Activated gamma-delta T cell treated with Interleukin-2 at 50 U/mL for 16 hours (primary cell): ENCODE measurements at places on chromosomes 4 and X.
A peak's percentile ranks its signal among the peaks of the same experiment; 100 is the strongest.

- DNase-seq = no peak
These were observed 136.2 kb upstream of the RPL34 start for GRCh38 chr4:108484187-108484586.

DNA sequence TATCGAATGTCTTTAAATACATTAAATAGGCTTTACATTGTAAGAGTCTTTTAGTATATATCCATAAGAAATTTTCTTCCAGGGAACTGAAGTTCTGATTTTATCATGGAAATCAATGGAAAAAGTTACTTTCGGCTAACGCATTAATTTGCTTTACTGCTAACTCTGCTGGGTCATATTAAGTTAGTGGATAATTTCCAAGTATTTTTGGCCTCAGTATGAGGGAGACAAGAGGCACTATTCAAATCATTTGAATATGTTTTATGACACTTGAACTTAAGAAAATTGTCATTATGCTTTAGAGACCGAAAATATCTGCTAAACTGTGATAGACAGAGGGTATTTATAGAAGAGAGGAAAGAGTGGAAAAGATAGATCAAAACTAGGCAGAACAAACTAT is 237.5 kb downstream of the PCDH7 start:
- DNase-seq = no peak

DNA sequence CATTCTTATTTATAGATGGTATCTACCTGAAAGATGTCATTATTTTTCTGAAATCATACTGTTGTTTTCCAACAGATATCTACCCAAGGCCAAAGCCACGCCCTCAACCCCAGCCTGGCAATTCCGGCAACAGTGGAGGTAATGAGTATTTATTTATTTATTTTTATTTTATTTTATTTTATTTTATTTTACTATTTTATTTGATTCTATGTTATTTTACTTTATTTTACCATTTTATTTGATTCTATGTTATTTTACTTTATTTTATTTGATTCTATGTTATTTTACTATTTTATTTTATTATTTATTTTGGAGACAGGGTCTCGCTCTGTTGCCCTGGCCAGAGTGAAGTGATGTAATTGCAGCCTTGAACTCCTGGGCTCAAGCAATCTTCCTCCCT is 37.7 kb downstream of the XG start:
- DNase-seq = no peak

DNA sequence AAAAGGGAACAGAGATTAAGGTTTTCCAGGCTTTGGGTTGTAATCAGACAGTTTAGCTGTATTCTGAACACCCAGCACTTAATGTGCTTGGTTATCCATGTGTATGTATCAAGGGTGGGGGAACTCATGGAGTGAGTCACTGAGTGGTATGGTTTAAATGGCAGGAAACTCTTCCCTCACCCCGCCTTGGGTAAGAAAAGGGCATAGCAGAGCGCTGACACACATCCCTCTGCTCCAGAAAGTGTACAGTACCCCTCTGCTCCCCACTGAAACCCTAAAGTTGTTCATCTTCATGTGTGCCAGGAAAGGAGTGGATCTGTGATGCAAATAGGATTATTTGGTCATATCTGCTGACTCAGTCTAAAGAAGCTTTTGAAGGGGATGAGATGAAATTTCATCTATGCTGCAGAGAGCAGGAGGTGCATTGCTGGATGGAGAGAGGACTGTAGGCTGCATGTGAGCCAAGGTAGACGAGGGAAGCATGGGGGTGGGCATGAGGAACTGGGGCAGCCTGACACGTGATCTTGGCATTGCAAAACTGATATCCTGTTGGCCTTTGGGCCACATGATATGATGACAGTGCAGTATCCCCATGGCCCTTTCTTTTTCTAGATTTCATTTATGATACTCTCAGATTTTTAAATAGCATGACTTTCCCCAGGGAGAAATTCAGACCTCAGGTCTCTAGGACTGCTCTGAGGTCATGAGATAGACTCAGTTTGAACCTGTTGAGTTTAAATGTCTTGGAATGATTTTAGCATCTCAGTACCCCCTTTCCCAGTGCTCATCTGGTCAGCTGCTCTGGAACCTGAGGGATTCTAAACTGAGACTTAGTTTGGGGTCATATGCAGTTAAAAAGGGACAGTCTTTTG is 84.8 kb downstream of the TMEM164 start:
- no peak for DNase-seq

DNA sequence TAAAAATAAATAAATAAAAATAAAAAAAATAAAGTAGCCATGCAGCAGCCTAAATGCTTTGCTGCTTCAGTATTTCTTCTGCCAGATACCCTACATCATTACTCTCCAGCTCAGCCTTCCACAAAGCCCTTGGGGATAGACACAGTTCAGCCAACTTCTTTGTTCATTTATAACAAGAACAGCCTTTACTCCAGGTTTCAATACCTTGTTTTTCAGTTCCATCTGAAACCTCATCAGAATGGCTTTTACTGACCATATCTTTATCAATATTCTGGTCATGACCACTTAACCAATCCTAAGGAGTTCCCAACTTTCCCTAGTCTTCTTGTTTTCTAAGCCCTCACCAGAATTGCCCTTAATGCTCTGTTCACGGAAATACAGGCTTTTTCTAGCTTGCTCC is 128.3 kb upstream of the MED14 start:
- no peak for DNase-seq

GRCh38 chrX:6885909-6886308 is 261.6 kb upstream of the STS start:
- no peak for DNase-seq

DNA sequence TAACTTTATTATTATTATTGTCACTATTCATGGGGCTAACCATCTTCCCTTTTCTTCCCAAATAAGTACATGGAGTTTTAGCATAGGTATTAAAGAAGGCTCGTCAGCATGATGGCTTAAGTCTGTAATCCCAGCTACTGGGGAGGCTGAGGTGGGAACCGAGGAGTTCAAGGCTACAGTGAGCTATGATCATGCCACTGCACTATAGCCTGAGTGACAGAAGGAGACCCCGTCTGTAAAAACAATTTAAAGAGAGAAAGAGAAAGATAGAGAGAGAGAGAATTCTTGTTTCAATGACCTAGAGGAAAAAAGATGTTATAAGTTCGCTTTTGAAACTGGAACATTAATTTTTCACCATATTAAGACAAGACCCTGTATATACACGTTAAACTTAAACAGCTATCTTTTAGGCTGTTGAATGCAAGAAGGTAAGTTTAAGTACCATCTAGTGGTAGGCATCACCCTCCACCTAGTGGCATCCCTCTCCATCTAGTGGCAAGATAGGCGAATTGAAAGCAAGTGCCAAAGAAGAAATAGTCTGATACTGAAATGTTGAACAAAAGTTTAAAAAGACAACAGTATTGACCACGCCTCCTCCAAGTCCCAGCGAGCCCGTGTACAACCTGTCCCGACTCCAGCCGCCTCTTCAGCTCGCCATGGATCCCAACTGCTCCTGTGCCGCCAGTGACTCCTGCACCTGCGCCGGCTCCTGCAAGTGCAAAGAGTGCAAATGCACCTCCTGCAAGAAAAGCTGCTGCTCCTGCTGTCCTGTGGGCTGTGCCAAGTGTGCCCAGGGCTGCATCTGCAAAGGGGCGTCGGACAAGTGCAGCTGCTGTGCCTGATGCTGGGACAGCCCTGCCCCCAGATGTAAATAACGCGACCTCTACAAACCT is 26.0 kb upstream of the YTHDC1 start:
- DNase-seq = peak; percentile 45

DNA sequence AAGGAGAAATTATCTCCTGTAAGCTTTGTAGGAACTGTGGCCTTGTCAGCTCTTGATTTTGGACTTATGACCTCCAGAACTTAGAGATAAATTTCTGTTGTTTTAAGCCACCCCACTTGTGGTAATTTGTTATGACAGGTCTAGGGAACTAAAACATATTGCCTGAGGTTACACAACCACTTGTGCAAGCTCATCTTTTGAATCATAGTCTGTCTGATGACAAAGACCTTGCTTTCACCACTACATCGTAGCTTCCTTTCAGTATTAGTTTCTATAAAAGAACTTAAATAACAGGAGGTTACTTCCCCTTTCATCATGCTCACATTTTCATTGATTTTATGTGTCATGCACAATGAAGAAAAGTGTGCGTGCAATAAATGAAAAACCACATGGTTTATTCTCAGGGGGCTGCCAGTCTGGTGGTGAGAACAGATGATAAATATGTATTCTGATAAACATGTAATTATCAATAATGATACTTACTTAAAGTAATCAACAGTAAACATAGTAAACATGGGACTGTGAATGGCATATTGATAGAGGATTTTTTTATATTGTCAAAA is 690.0 kb upstream of the HS3ST1 start:
- DNase-seq = no peak

DNA sequence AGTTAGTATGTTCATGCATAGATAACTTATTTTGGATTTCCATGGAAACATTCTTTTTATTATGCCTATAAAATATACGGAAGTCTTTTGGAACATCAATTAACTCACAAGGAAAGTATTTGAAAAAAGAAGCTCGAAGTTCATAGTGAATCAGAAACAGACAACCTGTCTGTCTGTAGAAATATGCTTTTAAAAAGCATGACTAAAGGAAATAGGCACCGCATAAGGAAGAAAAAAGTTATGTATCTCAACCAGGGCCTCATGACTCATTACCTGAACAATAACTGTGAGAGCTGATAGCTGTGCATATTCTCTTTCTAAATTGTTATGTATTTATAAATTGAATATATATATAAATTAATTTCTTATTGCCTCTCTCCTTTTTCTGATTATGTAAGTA is 324.1 kb downstream of the TLL1 start:
- no peak for DNase-seq

- no peak for DNase-seq
These were observed 43.1 kb downstream of the ZGRF1 start for GRCh38 chr4:112593438-112594133.

DNA sequence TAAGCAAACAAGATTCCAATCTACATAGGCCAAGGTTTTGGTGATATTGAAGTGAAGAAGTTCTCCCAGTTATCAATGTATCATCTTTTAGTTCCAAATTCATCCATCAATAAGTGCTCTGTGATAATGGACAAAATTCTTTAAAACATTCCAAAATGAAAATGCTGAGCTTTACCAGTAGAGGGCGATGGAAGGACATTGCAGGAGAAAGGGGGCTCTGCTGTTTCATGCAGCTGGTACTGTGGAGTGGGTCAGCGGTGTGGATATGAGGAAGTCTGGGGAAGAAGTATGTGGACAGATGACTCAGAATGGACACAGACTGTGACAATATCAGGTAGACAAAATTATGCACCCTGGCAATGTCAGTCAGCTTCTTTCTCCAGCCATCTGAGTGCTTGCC is 46.6 kb upstream of the HS6ST2 start:
- DNase-seq = no peak

DNA sequence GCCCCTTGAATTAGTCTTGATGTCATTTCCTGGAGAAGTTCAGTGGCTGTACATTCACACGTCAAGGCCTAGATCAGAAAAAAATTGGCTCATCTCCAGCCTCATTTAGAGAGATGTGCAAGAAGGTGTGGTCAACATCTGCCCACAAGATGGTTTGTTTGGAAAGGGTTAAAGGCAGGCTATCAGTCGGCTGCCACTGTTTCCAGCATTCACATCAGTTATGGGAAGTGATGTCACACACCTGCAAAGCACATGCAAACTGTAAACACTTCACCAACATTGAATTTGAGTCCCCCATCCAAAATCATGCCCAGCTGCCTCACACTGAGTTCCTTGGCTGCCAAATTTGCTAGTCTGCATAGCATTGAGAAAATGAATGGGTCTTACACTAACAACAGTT is 498.3 kb upstream of the INTU start:
- no peak for DNase-seq

- DNase-seq = no peak
These were observed 60.4 kb upstream of the IRF2 start for GRCh38 chr4:184534511-184535391.

DNA sequence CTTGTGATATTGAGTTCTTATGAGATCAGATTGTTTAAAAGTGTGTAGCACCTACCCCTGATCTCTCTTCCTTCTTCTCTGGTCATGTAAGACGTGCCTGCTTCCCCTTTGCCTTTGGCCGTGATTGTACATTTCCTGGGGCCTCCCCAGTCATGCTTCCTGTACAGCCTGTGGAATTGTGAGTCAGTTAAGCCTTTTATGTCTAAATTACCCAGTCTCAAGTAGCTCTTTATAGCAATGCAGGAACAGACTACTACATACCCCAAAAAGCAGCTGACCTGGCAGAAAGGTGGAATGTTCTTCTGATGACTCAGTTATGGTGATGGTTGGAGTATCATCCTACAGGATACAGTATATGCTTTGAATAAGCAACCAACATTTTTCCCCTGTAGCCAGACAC is 11.4 kb upstream of the MCUB start:
- DNase-seq = no peak

- DNase-seq = no peak
These were observed 95.9 kb downstream of the WDFY3 start for GRCh38 chr4:84870398-84871163.

- no peak for DNase-seq
These were observed 10.3 kb upstream of the CLCN5 start for GRCh38 chrX:49912086-49912485.

DNA sequence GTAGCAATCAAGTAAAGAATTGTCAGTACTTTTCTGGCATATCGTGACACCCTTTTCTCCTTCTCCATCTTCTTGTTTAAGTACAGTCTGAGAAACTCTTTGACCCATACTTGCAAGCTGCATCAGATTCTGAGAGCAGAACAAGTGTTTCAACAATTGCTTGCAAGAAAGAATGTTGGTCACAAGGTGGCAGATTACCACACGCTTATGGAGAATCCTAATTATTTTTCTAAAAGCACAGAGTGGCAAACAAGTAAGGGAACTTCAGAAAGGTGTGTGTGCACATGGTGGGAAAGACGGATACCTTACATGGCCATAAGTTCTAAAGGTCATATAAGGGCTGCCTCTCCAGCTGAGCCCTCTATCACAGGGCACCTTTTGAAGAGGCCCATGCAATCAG is 136.4 kb upstream of the FGF13 start:
- DNase-seq = no peak

- no peak for DNase-seq
These were observed 461.4 kb downstream of the MID1IP1 start for GRCh38 chrX:39262641-39263040.

DNA sequence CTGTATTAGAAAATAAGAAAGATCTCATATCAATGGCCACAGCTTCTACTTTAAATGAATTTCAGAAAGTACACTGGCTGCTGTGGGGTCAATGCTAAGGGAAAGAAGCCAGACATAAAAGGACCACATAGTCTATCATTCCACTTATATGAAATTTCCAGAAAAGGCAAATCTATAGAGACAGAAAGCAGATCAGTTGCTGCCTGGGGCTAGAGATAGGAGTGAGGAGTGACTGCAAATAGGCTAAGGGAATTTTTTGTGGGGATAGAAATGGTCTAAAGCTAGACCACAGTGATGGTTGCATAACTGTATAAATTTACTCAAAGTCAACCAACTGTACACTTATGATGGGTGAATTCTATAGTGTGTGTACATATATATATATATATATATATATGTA is 8.3 kb downstream of the GAB3 start:
- DNase-seq = no peak

- peak; percentile 7 for DNase-seq
These were observed 1.1 kb downstream of the DOCK11 start for GRCh38 chrX:118496763-118497079.
